ENCODE measurements at places on chromosomes 16 and 17. TPM values are rescaled to one million over a fixed set of nuclear protein-coding genes. Genes with fewer than 3 reads are reported as not detected.

DNA sequence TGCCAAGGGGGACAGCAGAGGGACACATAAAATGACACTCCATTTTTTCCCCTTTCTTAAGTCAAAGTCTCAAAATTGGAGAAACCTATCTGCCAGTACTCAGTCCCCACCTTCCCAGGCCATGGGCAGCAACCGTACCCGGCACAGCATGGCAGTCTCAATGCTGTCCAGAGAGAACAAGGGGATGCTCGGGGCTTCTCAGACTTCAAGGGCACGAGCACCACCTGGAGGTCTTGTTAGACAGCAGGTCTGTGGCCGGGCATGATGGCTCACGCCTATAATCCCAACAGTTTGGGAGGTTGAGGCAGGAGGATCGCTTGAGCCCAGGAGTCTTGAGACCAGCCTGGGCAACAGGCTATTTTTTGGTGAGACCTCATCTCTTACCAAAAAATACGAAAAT lies 3.2 kb downstream of the DNAH17 start:
- no peak for DNase-seq

DNA sequence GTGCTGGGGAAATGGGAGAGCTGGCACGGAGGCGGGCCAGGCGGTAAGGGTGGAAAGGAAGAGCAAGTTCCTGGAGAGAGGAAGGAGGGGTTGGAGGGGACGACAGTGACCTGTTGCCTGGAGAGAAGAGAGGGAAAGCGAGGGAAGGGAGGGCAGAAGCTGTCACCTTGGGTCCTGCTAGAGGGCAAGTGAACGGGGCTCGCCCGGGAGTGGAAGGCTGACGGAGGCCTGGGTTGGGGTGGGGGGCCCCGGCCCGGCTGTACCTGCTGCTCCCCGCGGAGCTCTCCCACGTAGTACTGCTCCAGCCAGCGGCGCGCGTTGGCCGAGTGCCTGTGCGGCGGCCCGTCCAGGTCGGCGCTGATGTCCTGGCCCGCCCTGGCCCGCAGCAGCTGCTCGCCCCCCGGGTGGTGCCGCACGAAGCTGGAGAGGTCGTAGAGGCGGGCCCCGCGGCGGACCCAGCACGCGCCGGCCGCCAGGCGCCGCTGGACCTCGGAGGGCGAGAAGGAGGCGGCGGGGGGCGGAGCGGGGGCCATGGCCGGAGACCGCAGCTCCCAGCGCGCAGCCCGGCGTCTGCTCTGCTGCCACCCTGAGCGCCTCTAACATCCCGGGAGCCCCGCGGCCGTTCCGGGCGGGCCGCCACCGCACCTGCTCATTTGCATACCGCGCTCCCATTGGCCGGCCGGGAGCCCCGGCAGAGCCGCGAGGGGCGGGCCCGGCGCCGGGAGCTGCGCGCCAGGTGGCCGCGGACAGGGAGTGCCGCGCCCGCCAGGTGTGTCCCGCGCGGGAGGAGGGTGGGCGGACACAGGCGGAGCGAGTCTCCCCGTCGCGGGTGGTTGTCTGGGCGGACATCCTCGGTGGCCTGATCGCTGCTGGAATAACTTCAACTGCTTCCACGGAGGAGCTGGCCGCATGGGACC lies at the start of gene FA2H:
TSS of gene FA2H (minus strand) at position 598 of the 917 bp plus-strand sequence. CDS start at position 533, 65 bp downstream.
- DNase-seq = peak; percentile 80

DNA sequence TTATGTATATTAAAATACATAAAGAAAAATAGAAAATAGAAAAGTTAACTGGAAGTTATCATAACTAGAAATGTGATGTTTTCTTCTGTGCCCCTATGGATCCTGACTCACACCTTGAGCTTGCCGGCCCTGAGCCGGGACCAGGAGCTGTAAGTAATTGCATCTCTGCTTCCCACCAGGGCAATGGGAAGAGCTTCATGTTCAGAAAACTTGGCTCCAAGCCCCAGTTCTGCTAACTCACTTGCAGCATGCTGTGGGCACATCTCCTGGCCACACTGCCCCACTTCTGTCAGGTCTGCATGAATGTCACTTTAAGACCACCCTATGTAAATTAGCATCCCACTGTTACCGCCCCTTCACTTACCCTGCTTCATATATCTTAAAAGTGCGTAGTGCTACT lies 37.2 kb downstream of the GNAO1 start:
- DNase-seq = no peak

GRCh38 chr17:17880577-17881196 lies 43.9 kb upstream of the SREBF1 start:
- DNase-seq = no peak

GRCh38 chr17:66684261-66684660 lies 150.7 kb upstream of the CACNG5 start:
- DNase-seq = no peak

DNA sequence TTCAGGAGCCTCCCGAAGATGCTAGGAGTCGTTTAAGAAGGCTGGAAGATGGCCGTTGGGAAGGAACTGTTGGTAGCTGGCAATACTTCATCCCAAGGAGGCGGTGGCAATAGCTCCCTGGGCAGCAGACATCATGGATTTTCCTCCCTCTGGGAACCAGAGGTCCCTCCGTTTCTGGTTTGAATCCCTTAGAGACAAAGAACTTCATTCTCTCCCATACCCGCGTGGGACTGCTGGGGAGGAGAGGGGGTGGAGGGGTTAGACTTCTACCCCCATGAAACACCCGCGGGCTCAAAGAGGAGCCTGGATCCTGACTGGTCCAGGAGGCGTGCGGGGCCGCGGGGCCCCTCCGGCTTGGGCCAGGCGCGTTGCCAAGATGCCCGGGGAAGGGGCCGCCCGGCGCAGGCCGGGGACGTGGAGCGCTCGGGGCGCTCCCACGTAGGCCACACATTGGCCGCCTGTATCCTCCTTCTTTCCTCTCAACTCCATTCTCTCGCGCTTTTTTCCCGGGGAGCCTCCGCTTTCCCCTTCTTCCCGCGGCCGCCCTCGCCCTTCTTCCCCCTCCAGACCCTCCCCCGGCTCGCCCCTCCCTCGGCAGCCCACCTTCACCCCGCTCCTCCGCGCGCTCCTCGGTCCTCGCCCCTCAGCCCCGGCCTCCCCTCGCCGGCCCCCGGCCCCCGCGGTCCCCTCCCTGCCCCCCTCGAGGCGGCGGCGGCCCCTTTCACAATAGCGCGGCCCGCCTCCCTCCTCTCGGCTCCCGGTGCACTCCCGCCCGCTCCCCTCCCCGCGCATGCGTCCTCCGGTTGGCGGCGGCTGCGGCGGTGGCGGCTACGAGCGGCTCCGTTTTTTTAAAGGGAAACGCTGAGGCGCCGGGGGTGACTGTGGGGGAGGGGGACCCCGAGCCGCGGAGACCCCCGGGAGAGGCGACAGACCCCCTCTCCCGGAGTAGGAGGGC lies at the start of gene MSL1:
TSS of gene MSL1 (plus strand) at position 791 of the 955 bp plus-strand sequence. CDS start 642 bp downstream, outside the sequence.
- peak; percentile 94 for DNase-seq

GRCh38 chr17:77160875-77161530 lies 20.2 kb downstream of the SEC14L1 start:
- no peak for DNase-seq

- no peak for DNase-seq
Observed at GRCh38 chr17:382644-383533, 30.3 kb upstream of the RPH3AL start.

- no peak for DNase-seq
Observed at GRCh38 chr16:29198231-29198630, 208.3 kb downstream of the NPIPB11 start.

- no peak for DNase-seq
Observed at GRCh38 chr17:45914047-45914717, 19.8 kb downstream of the MAPT start.

GRCh38 chr17:65194670-65195334 lies 57.6 kb downstream of the RGS9 start:
- DNase-seq = no peak

- no peak for DNase-seq
Observed at GRCh38 chr16:82882982-82883835, 256.4 kb downstream of the CDH13 start.

GRCh38 chr16:83685615-83686165 lies 122.1 kb upstream of the HSBP1 start:
- no peak for DNase-seq

DNA sequence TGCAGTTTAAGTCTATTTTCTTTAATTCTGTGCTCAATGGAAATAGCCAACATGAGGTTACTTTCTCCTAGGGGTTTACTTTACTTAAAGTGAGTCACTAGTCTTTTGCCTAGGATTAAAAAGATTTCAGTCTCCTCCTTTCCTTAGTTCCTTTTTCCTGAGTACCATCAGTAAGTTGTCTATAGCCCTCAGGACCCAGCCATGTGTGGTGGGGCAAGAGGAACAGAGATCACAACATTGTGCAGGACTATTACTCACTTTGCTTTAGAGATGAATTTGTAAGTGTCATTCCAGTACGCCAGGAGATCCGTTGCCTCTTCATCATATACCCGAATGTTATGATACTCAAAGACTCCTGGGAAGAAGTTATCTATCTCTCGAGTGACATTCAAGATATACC lies 27.7 kb upstream of the CORO6 start:
- no peak for DNase-seq

DNA sequence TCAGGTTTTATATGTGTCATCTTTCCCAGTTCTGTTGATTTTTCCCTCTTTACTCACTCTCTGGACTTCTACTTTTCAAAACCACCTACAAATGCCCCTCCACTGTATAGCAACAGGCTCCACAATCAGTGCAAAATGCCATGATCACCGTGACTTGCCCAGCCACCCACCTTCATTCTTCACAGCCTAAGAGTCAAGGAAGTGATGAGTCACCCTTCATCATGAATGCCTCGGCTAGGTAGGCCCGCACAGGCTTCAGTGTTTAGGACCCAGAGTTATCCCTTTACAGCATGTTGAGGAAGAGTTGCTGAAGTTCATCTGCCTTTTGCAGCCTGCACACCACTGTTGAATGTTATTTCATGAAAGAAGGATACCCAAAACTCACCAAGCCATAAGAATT lies 158.6 kb downstream of the PMP22 start:
- DNase-seq = no peak

- no peak for DNase-seq
Observed at GRCh38 chr17:60161598-60162330, 12.0 kb downstream of the CA4 start.

GRCh38 chr16:22743401-22743800 lies 70.6 kb upstream of the HS3ST2 start:
- DNase-seq = no peak

- DNase-seq = no peak
Observed at GRCh38 chr16:88627531-88628411, 10.6 kb upstream of the IL17C start.

- no peak for DNase-seq
Observed at GRCh38 chr17:14359163-14360020, 58.5 kb downstream of the HS3ST3B1 start.

- DNase-seq = no peak
Observed at GRCh38 chr17:37516127-37516571, 26.5 kb downstream of the DUSP14 start.

- DNase-seq = peak; percentile 95
Observed at GRCh38 chr16:5033256-5034166, at the start of gene NAGPA. NAGPA (minus strand) TSS chr16:5033935; CDS start chr16:5033914, 21 bp downstream.

- no peak for DNase-seq
Observed at GRCh38 chr17:27283060-27283459, 10.9 kb upstream of the WSB1 start.

DNA sequence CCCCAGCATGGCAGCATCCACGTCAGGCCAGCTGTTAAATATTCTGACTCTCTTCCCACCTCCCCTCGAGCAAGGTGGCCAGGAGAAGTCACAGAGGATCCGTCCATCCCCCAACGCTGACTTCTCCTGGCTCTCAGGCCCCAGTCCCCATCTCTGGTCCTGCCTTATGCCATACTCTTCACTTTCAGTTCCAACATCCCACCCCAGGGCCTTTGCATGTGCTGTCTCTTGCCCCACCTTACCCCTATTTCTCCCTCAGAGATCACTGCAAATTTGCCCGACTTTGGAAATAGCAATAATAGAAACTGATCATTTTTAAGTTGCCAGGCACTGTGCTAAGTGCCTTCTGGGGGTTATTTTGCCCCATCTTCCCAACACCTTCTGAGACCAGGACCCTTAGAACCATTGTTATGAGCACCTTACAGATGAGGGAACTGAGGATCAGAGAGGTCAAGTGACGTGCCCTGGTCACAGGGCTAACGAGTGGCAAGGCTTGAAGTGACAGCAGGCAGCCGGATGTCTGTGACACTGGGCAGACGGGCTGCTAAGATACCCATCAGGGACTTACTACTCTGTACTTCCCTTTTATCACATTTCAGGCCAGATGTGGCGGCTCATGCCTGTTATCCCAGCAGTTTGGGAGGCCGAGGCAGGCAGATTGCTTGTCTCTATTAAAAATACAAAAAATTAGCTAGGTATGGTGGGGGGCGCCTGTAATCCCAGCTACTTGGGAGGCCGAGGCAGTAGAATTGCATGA lies 17.7 kb downstream of the HID1 start:
- DNase-seq = no peak

DNA sequence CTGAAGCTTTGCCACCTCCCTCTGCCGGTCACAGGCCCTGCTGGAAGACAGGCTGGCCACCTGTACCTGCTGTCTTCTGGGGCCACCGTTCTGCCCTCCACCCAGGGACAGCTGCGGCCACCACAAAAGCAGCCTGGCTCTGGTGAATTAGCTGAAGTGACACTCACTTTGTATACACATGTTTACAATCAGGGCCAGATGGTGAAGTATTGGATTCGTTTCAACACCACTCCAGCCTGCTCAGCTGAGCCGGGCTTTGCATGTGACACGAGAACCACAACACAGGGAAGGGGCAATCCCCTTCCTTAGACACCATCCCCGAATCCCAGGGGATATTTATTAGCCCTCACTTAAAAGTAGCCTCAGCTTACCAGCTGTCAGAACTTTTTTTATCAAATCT lies 191.5 kb upstream of the RPL38 start:
- no peak for DNase-seq

GRCh38 chr17:9292561-9292941 lies 271.2 kb downstream of the NTN1 start:
- no peak for DNase-seq

DNA sequence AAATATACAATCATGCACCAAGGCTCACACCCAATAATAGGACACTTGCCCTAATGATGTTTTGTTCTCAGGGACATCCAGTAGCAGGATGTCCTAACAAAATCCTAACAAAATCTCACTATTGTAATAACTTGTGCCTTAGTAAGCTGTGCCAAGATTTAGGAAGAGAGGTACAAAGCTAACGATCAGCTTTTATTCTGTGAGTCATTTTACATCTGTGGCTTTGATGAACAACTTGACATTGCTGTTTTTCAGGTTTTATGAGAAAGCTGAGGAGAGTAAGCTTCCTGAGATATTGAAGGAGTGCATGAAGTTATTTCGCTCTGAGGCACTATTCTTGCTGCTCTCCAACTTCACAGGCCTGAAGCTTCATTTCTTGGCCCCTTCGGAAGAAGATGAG lies 18.9 kb downstream of the OGFOD1 start:
- no peak for DNase-seq

Gene MPV17L
- 5.3 TPM for total RNA-seq

Gene ENPP7
- not detected for total RNA-seq

Gene ACAP1
- total RNA-seq = 17.3 TPM

Gene CMTM2
- not detected for total RNA-seq

Gene FAM83G
- total RNA-seq = 2.3 TPM

Gene TLCD2
- total RNA-seq = 1.7 TPM

Gene ESRP2
- total RNA-seq = 0.87 TPM

Gene OTOA
- not detected for total RNA-seq

Gene PLA2G10
- total RNA-seq = not detected

Gene KRTAP4-8
- total RNA-seq = not detected

Gene RUNDC3A
- total RNA-seq = 0.45 TPM

Gene AOC2
- 0.40 TPM for total RNA-seq

Gene CIITA
- total RNA-seq = 12.2 TPM
